ENCODE measurements at places on chromosomes 13 and 19.

DNA sequence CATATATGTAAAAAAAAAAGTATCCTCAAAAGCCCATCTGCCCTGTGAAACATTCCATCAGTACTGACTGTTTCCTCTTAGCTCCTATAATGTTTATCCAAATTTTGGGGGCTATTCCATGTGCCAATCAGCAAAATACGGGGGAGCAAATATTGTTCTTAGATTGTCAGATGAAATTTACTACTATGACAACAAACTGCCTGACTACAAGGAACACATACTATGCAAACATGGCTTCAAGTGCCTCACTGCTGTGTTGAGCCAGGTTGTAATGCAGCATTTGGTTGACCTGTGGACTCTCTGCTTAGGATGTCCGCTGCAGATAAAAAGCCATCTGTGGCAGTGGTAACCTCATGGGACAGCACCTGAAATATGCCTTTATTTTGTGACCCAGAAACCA, 98.2 kb upstream of the SCEL start:
- DNase-seq, result no peak

DNA sequence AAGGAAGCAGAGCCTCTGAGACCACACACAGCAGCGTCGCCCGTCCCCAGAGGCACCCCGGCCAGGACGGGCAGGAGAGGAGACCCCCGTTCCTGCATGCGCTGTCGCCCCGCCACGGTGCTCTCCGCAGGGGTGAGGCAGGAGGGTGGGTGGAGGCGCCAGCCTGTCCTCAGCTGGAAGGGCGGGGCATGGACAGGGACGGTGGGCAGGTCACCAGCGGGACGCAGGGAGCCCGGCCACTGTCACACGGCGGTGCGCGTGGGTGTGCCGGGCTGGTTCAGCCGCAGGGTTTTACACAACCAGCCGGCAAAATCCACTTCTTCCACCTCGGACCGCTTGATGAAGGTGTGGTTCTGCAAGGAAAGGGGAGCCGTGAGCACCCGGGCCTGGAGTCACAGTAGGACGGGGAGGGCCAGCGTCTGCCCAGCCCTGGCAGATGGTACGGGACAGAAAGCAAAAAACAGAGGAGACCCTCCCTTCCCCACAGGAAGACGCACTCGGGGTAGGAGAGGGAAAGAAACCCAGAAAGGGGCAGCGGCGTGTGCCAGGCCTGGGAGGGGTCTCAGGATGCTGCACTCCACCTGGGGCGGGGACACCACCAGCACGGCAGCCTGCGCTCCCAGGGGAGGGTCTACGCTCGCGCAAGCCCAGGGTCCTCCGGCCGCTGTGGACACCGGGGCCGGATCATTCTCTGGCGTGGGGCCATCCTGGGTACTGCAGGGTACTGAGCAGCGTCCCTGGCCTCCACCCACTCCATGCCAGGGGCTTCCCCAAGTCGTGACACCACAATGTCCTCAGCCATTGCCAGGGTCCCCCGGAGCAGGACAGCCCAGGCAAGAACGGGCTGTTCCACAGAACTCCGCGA, 23.9 kb upstream of the ZBTB7A start:
- no peak for DNase-seq

DNA sequence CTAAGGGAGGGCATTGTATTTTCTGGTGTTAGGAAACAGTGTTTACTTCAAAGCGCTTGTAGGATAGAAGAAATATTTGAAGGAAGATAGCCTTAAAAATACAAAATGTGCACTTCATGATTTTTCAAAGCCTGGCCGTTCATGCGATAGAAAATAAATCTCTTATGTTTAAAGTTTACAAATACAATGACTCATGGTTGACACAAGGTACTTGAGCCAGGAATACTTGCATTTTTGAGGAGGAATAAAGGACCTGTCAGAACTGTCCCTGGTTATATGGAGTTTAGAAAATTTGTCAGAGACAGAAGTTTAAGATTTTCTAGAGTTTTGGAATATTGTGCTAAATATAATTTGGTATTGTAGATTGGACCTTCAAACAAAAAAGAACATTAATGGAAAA, 1223.2 kb upstream of the SLC10A2 start:
- no peak for DNase-seq

DNA sequence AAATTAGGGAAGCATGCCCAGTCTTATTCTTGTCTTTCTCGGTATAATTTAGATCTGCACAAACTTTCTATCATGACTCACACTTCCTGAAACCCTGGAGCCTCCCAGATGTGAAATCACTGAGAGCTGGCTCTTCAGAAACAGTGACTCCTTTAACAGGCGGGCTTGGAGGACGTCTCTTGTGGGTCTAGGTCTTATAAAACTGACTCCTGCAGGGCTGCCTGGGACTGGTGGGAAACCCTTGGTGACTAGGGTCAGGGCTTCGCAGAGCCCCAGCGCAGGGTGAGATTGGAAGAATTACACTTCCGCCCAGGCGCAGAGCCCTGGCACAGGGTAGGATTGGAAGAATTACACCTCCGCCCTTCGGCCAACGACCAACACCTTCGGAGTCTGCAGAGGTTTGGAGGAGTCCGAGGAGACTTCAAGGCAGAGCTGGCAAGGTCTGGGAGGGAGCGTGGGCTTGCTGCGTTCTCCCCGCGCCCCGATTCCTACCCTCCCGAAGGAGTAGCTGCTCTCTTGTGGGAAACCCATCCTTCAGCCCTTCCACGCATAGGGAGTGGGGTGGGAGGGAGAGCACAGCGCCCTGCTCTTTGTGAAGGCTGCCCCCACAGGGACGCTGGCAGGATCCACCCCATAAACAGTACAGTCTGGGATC, 43.4 kb upstream of the MAP3K10 start:
- DNase-seq, result no peak

DNA sequence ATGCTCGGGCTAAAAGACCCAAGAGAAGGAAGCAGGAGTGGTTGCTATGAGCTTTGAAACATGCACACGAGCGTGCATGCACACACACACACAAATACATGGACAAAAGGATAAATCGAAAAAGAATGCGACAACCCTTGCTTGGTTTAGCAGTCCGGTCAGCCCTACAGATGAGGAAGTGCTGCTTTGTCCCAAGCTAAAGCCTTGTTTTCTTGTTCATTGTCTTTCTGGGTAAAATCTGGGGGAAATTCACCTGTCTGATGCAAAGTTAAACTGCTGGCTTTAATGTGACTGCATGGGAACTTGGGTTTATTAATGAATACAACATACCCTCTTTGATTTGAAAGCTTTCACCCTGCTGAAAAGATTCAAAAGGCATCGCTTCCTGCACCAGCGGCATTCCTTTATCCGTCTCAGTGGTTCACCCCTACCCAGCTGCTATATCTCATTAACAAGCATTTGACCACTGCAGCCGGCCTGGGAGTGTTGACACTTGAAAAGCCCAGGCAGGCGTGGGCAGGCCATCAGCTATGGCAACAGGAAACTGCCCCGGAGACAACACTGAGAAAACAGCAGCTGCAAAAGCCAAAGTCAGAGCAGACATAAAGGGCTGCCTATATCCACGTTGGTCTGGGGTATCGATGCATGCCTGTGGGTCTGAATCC, 301.7 kb downstream of the NDFIP2 start:
- DNase-seq, result no peak

DNA sequence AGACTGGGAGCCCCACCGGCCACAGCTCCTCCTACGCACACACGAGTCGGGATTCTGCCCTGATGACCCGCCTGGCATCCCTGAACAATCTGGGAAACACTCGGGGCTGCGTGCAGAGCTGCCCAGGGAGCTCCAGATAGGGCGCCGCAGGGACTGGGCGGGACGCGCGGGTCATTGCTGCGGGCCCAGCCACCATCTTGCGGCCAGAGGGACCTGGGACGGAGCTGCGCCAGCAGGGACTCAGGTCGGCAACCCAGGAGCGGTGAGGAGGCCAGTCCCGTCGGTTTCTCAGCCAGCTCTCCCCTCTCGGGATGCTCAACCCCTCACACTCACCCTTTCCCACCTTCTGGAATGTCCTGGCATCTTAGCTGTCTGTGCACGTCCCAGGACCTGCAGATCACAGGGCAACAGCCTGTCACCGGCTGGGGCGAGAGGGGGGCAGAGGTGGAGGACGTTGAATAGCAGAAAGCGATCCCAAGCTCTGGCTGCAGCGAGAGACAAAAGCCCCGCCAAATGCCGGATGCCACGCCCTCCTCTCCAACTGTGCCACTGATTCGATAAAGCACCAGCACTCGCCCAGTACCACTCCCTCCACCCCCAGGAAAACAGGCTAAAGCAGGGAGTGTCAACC, 20.4 kb upstream of the ZNF91 start:
- no peak for DNase-seq
